Stimulated activated CD8-positive, alpha-beta memory T cell treated with anti-CD3 and anti-CD28 coated beads, Interleukin-15, amount 100 ng/mL, for 24 hours (primary cell): ENCODE measurements at places on chromosomes 4 and X.

DNA sequence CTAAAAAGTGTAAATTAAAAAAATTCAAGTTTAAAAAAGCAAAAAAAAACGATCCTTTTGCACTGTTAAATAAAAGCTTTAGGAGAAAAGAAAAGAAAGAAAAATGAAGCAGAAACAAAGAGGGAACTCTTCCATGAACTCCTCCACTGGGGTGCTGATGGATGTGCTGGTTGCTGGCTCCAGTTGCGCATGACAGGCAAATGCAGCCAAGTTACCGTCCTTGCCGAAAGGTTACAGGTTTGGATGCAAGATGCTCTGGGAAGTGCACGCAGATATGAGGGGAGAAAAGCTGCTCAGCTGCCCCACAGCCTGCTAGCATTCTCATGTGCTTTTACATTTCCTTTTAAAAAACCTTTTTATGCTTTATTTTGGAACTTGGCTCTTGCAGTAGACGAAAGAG lies 58.5 kb downstream of the HADH start:
- no peak for DNase-seq

- no peak for DNase-seq
Measured at GRCh38 chr4:130563889-130564418, 1468.0 kb downstream of the C4orf33 start.

GRCh38 chr4:20570981-20571715 lies 129.1 kb upstream of the PACRGL start:
- DNase-seq, result no peak

- DNase-seq, result no peak
Measured at GRCh38 chrX:67545036-67545821, 1.4 kb downstream of the AR start.

GRCh38 chr4:40755616-40756015 lies 5.9 kb downstream of the NSUN7 start:
- DNase-seq, result no peak

DNA sequence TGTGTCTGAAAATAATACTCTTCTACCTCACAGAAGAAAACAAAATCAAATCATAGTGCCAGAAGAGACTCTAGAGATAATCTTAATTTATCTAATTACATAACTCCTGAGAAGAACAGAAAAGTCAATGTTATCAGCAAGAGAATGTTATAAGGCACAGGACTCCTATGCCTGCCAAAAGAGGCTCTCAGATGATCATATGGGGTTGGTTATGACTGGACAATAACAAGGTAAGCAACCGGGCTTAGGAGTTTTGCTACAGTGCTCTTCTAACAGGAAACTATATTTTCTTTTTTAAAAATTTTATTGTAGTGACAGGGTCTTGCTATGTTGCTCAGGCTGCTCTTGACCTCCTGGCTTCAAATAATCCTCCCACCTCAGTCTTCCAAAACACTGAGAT lies 3.5 kb upstream of the C4orf17 start:
- no peak for DNase-seq

DNA sequence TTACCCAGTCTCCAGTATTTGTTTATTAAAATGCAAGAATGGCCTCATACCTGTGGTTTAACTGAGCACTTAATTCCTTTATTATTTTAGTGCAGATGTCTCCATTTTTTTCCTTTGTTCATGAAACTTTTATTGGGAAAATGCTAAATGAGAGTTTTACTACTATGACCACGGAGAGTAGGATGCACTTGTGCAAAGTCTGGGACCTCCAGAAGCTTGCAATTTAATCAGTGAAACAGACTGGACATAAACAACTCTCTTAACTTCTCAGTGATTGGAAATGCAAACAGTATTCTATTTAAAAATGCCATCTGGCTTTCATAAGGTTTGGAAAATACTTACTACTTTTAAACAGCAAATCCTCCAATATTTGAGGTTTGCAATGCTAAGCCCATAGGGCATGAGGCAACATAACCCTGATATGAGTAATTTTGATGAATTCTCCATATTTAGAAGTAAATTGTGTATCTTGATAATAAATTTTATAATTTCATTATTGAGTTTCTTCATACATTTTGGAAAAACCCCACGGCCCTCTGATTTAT lies 718.7 kb upstream of the MAGEB2 start:
- DNase-seq, result no peak

- DNase-seq, result no peak
Measured at GRCh38 chr4:188109157-188109755, at the start of gene TRIML2. Gene TRIML2, minus strand, starts transcription at chr4:188109603. Its CDS starts 4,235 bp downstream, at chr4:188105368.

- DNase-seq, result no peak
Measured at GRCh38 chr4:110062166-110062565, 136.2 kb downstream of the ELOVL6 start.

DNA sequence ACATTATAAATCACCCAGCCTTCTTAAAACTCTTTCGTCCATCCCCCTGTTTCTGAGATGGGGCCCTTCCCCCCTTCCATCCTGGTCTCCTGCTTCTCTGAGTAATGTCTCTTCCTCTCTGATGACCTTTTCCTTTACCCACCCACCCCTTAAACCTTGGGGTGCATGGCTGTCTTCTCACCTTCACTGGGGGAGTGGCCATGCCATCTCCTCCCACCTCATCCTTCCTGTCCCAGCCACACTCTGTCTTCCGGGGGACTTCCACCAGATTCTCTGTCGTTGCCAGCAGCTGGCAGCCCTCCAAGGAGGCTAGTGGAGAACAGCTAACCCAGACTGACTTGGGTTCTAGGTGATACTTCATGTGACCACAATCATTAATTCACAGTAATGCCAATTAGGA lies 83.2 kb upstream of the SCML1 start:
- DNase-seq, result no peak

DNA sequence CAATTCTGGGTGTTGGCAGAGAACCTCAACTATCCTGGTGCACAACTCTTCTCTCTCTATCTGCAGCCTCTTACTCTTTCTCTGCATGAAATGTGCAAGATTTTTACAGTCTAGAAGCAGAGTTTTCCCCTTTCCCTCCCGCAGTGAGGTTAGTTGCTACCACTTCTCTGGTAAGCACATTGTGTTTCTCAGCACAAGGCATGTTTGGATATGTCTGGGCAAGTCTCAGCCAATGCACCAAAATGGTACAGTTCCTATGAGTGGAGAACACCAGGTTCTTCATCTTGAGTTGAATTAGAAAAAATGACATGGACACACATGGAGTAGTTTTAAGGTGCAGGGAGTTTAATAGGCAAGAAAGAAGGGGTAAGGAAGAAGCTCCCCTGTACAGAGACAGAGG lies 187.0 kb downstream of the CCNG2 start:
- DNase-seq, result no peak

GRCh38 chr4:63717384-63717783 lies 691.9 kb downstream of the TECRL start:
- DNase-seq, result no peak

GRCh38 chr4:184784628-184785257 lies 41.0 kb downstream of the ACSL1 start:
- DNase-seq, result no peak

- DNase-seq, result no peak
Measured at GRCh38 chr4:55851885-55852284, 1.6 kb upstream of the EXOC1 start.

GRCh38 chr4:98626350-98626749 lies 32.1 kb downstream of the TSPAN5 start:
- DNase-seq, result no peak

- DNase-seq, result no peak
Measured at GRCh38 chr4:71251261-71251660, 87.6 kb upstream of the SLC4A4 start.

- no peak for DNase-seq
Measured at GRCh38 chr4:38024206-38024509, 64.0 kb downstream of the PTTG2 start.

DNA sequence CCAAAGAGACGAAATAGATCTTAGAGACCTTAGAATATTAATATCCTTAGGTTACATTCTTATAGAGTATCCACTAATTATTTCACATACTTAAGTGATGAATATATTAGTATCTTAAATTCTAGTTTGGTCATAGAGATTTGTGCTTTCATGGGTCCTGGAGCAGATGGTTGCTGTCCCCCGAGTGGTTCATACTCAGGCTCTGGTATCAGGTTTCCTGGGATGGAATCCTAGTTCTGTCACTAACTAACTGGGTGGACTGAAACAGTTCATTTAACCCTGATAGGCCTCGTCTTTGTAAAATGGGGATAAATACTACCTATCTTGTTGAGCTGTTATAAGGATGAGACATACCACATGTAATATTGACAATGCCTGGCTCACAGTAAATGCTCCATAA lies 264.6 kb downstream of the TENM3 start:
- no peak for DNase-seq

DNA sequence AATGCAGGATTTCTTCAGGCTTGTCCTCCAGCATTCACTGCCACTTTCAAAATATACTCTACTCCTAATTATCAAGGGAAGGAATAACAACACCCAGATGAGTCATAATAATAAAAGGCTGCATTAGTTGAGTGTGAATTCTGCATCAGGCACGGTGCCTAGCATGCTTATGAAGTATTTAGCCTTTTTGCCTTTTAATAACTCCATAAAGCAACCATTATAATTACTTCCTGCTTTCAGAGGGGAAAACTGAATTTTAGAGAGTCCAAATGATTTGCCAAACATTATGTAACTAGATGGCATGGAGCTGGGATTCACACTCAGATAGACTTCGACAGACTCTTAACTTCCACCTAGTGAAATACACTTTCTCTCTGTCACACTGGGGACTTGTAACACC lies 2365.5 kb downstream of the PCDH7 start:
- no peak for DNase-seq

- no peak for DNase-seq
Measured at GRCh38 chrX:53715346-53715924, 28.9 kb upstream of the HUWE1 start.

DNA sequence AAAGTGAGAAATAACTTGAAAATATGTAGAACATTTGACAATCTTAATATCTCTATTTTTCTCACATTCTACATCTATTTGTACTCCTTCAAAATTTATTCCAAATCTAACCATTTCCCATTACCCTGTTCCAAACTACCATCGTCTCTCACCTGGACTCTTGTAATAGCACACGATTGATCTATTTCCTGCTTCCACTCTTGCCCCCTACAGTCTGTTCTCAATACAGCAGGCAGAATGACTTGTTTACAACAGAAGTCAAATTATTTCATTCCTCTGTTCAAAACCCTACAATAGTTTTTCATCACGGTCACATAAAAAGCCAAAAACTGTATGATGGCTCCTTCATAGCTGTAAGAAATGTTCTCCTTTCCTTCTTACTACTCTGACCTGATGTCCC lies 21.1 kb upstream of the LUZP4 start:
- no peak for DNase-seq

- no peak for DNase-seq
Measured at GRCh38 chr4:157172011-157172410, 48.5 kb upstream of the GRIA2 start.

DNA sequence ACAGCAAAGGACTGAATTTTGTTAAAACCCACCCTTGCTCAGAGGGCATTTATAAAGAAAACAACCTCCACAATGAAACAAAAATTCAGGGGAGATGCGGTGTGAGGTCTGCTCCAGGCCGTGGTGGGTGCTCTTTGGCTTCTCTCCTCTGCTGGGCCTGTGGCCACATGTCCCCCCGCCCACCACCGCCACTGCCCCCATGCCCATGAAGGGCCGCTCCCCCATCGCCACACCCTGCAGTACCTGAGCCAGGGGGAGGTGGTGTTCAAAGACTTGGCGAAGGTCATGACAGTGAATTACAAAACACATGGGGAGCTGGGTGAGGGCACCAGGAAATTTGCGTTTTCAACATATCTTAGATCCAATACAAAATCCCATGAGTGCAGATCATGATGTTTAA lies 14.2 kb upstream of the CFAP299 start:
- no peak for DNase-seq

- no peak for DNase-seq
Measured at GRCh38 chr4:7003176-7003878, 39.8 kb upstream of the TADA2B start.
